Endothelial cell (in vitro differentiated cells): ENCODE measurements at places on chromosomes 7 and 10. TPM values are rescaled to one million over a fixed set of nuclear protein-coding genes. Genes with fewer than 3 reads are reported as not detected.

DNA sequence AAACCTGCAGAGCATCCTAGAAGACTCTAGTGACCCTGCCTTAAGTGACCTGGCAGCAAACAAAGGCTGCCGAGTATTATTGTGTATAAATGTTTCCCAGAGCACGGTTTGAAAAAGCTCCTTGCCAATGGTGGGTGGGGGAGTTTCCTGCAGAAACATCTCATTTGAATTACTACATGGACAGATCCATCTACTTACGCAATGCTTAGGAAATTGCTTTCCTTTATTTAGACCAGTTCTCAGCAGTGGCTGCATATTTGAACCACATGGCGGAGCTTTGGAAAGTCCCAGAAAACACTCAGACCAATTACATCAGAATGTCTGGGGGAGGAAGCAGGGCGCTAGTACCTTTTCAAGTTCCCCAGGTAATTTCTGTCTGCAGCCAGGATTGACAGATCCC is 560.9 kb downstream of the SDK1 start:
- no peak for DNase-seq
- H3K4me3 ChIP-seq, result no peak overlapping the region
- H3K27me3 ChIP-seq, result peaks cover 2% of the 10 kb centered on the region
- no peaks in the 10 kb centered on the region for H3K36me3 ChIP-seq

DNA sequence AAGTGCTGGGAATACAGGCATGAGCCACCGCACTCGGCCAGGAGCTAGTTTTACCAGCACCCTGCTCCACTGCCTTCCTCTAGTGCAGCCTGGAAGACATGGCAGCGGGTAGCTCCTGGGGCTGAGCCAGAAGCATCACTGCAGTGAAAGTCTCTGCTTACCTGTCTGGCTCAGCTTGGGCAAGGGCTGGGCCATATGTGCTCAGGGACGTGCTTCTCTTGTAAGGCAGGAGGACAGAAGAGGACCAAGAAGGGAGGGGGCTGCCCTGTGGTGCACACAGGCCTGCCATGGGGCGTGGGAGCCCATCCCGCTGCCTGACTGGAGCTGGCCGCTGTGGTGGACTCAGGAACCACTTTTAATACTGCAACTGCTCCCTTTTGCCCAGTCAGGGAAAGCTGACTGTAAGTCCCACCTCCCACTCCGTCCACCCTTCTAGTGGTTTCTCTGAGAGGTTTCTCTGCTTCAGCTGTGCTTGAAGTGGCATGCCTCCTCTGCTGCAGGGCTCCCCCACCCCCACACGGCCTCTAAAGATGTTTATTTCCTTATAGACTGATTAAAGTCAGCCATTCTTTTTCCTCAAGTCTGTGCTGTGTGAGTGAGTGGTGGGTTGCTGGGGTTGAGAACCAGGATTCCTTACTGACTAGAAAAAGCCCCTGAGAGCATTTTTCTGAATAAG is 25.3 kb upstream of the C10orf95 start:
- H3K27ac ChIP-seq, result no peak overlapping the region
- peaks cover 5% of the 10 kb centered on the region for H3K27me3 ChIP-seq
- peaks cover 12% of the 10 kb centered on the region for H3K36me3 ChIP-seq

Gene VSTM4
- total RNA-seq, result 0.38 TPM

Gene MEIG1
- 0.80 TPM for total RNA-seq

Gene IRF5
- 3.9 TPM for total RNA-seq
